Stimulated activated CD8-positive, alpha-beta memory T cell treated with anti-CD3 and anti-CD28 coated beads, Interleukin-7, amount 100 ng/mL, for 48 hours (primary cell): ENCODE measurements at places on chromosomes 2 and 18.
A peak's percentile ranks its signal among the peaks of the same experiment; 100 is the strongest.

DNA sequence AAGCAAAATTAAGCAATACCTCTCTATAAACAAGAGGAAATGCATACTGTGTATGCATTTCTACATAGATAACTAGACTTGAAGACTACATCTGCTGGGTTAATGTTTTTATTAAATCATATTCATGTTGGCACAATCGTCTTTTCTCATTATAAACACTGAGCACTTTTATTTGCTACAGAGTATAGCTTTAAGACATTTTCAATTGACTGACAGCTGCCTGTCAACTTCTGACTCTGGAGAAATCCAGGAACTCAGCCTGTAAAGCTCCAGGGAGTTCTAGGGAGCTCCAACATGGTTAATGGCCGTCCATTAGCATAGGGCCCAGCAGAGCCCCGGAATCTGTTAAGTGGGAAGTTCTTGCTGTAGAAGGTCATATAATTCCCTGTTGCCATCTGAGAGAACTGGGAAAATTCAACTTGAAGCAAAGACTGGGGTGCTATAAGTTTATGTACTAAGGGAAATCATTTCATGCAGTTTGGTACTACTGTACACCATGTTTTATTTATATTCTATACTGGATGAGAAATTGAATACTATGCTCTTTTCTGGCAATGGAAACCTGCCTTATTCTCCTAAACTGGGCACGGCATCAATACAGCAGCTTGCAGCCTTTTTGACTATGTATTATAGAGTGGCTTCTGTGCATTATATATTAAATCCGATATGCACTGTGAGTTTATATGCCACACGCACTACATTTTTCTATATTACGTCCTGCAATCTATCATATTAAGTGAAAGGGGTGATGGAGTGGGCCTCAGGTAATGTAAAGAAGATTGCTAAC is 243.5 kb upstream of the ZNF521 start:
- DNase-seq = no peak

GRCh38 chr18:77146249-77147080 is 13.9 kb upstream of the MBP start:
- DNase-seq = no peak

- DNase-seq = no peak
Measured at GRCh38 chr2:59000796-59001195, 759.7 kb upstream of the FANCL start.

DNA sequence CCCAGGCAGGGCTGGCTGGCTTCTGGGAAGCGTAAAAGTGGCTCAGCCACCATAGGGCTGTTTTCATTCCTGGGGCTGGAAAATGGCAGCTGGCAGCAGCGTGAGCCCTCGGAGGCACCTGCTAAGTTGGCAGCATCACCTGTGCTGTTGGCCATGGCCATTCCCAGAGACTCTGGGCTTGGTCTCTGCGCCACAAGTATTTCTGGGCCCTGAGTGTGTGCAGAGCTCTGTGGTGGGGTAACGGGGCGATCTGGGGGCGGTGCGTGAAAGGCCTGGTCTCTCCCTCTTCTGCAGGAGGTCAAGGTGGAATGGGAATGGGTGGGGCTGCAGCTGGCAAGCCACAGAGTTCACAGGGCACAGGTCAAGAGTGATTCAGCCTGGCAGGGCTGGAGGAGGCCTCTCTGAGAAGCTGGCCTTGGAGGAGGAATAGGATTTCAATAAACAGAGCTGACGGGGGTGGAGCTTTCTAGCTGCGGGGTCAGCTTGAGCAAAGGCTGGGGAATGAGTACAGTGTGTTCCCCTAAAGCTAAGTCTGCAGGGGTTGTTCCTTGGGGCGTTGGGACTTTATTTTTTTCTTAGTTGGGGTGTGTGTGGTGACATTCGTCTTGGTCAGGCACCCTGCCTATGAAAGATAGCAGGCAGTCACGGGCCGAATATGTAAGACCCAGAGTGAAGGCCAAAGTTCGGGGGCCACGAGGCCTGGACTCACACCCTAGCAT is 10.3 kb upstream of the NTSR2 start:
- DNase-seq = no peak

GRCh38 chr2:177810906-177811305 is 261.7 kb downstream of the PDE11A start:
- DNase-seq = no peak

GRCh38 chr18:37306432-37306831 is 259.2 kb downstream of the CELF4 start:
- no peak for DNase-seq

- DNase-seq = no peak
Measured at GRCh38 chr2:211879323-211879722, 659.3 kb downstream of the ERBB4 start.

DNA sequence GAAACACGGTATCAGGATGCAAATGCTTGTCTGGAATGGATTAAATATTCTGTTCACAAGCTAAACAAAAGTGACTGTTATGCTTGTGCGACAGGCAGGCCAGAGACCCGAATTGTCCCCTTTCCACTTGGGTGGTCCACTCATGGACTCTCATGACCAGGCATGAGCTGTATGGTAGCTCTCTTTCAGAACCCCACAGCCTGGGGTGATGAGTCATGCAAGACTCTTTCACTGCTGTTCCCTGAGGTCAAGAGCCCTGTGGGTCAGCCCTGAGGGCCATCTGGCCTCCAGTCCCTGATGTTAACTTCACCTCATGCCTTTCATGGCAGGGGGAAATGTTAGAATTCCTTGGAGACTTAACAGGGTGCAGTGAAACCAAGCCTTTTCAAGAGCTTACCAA is 13.7 kb upstream of the SAP130 start:
- DNase-seq = no peak

DNA sequence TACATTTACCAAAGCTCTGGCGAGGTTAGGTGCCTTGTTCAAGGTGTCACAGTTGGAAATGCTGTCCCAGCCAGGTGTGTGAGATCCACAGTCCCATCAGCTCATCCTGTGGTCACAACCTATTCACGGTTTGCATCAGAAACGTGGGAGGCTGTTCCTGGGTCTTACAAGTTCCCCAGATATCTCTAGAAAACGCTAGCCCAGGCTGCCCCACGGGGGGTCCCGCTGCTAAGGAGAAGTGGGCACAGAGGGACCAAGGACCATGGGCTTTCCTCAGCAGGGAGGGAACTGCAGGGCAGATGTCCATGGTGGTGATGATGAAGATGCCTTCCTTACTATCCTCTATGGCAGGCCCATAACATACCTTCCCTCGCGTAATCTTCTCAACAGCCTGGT is 649 bp downstream of the FECH start:
- no peak for DNase-seq

DNA sequence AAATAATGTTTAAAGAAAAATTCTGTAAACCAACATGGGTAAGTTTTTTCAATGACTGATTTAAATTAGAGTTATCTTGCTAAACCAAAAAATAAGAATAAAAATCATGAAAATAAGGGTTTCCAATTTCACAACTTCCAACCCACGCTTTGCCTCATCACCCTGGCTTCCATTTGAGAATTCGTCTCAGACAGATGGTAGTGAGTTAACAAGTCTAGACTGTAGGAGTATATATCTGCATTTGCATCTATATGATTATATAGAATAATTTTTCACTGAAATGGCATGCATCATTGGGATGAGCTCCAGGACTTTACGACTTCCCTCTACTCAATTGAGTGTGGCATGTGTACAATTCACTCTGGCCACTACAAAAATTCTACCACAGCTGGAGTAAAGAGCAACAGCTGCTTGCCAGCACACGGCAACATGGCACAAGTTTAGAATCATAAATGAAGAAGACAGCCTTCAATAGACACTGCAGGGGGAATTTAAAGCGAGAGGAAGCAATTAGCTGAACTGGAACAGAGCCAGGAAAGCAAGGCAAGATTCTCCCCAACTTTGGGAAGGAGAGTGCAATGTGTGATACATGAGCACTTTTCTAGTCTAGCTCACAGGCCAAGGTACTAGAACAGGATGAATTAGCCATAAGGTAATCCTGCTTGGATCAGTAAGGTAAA is 1673.5 kb upstream of the CELF4 start:
- no peak for DNase-seq

GRCh38 chr2:5021136-5021535 is 671.0 kb upstream of the SOX11 start:
- DNase-seq = no peak

- no peak for DNase-seq
Measured at GRCh38 chr2:128797937-128798336, 479.3 kb upstream of the HS6ST1 start.

GRCh38 chr2:33058716-33059470 is 112.1 kb downstream of the LTBP1 start:
- DNase-seq = no peak

- no peak for DNase-seq
Measured at GRCh38 chr2:14634182-14634488, 1.6 kb downstream of the LRATD1 start.

DNA sequence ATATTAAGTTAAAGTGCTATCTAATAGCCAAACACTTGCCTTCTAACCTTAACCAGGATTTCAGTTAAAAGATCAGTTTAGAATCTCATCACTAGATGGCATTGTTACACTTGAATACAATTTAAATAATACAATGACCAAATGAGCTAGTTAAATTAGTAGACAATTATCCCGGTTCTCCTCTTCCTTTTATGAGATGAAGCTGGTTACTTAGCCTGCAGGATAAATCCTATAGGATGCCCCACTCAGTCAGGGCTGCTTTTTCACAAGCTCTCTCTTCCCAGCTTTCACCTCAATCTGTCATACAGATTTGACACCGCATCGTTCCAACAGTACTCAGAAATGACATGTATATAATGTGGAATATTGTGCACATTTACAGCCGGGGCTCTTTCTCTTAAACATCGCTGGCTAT is 678.8 kb downstream of the KCNJ3 start:
- DNase-seq = no peak

- DNase-seq = no peak
Measured at GRCh38 chr2:169705927-169706326, 11.7 kb downstream of the PHOSPHO2 start.

- DNase-seq = no peak
Measured at GRCh38 chr18:57891707-57892391, 88.7 kb upstream of the ATP8B1 start.

DNA sequence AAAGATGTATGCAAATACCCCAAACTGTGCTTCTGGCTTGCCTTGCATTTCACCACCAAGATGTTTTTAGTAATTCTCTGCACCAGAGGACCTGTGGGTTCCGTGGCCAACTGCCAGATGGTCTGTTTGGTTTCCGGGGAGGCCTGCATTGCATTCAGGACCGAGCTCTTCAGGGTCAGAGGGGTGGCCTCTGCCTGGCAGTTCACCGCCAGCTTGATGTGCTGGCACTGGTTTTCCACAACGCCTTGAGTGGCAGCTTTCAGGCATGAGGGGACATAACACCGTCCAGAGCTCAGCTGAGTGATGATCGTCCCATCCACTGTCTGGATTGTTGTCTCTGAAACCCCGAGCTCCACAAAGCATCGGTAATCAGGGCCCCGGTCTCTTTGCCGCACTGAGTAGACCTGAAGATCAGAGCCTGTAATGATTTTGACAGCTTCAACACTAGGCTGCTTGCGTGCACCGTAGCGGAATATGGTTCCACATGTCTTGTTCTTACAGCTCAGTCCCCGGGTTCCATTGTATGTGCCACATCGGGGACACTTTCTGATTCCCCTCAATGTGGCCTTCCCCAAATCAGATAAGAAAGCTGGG is 9.4 kb downstream of the C2orf42 start:
- DNase-seq = no peak

- no peak for DNase-seq
Measured at GRCh38 chr2:246489-247144, 17.2 kb downstream of the SH3YL1 start.

- DNase-seq = no peak
Measured at GRCh38 chr2:44135771-44136170, 32.9 kb upstream of the PPM1B start.

DNA sequence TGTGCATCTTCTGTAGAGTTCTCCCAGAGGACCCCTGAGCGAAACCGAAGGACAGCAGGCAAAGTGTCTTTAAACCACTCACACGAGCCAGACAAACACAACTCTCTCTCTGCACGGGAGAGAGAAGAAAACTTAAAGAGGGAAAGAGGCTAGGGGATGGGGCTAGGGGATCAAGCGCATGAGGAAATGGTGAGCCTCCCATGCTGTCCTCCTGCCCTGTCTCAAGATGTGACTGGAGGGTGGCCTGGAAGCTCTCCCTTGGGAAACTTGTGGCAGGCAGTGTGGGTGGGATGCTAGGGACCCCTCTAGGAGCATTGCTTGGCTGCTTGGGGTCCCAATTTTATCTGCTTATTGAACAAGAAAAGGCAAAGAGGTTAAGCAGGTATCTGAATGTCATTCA is 44.5 kb downstream of the CYP26B1 start:
- DNase-seq = no peak

- DNase-seq = peak; percentile 5
Measured at GRCh38 chr2:144267239-144267638, 252.7 kb downstream of the ZEB2 start.

GRCh38 chr2:223586261-223586660 is 15.9 kb downstream of the SCG2 start:
- no peak for DNase-seq

- DNase-seq = no peak
Measured at GRCh38 chr2:241888641-241889040, 19.1 kb downstream of the RTP5 start.

DNA sequence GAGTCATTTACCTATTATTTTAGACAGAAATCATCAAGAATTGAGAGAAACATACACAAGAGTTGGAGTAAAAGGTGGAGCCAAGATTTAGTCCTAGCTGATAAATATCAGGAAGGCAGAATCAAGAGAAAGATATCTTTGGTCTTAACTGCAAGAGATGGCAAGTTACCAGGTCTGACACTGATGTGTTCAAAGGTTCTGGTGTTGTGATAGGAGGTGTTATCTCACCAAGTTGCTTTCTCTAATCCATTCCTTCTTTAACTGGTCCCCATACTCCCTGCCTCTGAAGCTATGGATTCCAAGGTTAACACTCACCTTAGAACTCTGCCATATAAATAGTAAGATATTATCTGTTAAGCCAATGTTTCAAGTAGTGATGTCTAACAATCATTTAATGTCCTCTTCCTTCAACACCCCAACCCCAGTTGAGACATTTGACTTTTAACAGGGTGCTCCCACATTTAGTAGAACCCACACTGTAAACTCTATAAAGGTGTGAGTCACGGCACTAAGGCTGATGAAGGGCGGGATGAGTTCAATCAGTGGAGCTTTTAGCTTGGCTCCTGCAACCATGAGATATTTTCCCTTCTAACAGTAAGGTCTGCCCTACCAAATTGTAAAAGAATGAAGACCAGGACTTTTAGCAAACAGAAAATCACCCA is 333.7 kb downstream of the RND3 start:
- DNase-seq = no peak

DNA sequence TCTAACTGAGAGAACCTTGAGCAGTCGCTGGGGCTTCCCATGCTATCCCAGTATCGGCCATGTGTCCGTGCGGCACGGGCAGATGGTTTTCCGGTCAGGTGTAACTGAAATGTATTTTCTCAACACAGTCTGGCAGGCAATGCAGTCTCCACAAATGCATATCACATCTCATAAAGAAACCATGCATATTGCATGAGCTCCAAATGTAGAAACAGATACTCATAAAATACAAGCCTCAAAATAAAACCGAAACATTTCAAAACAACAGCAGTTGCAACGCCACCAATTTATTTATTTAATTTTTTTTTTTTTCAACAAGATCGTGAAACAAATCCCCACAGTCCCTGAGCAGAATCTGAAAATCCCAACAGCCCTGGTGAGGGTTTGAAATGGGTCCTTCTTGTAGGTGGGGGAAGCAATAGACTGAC is 299.4 kb downstream of the LPIN1 start:
- DNase-seq = no peak
